Esophagus squamous epithelium (tissue), 5 donors: ENCODE measurements at places on chromosomes 12 and 14.

DNA sequence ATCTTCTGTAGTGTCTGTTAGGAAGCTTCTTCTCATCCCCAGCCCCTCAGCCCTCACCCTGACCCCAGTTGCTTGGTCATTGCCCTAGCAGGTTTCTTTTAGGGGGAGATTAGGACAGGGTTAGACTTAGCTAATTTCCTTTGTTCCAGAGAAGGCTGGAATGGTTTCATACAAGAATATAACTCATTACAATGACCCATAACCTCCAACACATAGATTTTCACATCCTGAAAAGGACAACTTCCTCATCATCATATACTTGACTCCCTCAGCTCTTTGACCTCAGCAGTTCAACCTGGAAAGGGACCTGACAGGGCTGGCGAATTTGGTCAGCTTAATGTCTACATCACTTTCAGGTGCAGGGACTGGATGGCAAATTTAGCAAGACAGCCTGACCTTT, 8.0 kb upstream of the BHLHE41 start:
- DNase-seq: no peak

DNA sequence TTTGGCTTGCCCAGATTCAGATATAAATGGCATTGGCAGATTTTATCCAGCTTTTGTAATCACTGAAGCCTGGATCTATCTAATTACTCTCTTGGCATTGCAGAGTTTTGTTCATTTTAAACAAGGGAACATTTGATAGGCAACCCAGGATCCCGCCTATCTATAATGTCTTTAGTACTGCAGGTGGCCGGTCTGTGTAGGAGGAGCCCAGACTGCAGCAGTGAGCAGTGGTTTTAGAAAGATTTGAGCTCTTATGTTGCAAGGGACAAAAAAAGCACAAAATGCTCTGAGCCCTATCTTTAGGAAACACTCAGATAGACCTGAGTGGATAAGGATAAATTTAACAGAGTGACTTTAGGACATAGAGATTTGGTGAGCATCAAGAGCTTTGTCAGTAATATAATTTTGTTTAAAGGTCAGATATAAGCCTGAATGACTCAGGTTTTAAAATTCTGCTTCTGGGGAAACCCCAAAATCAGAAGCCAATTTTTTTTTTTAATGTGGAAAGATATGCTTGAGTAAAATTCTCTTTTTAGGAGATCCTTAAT, 165.5 kb downstream of the SLC5A8 start:
- DNase-seq: no peak

- DNase-seq: no peak
Observed at GRCh38 chr12:97556302-97556779, 93.7 kb downstream of the RMST start.

DNA sequence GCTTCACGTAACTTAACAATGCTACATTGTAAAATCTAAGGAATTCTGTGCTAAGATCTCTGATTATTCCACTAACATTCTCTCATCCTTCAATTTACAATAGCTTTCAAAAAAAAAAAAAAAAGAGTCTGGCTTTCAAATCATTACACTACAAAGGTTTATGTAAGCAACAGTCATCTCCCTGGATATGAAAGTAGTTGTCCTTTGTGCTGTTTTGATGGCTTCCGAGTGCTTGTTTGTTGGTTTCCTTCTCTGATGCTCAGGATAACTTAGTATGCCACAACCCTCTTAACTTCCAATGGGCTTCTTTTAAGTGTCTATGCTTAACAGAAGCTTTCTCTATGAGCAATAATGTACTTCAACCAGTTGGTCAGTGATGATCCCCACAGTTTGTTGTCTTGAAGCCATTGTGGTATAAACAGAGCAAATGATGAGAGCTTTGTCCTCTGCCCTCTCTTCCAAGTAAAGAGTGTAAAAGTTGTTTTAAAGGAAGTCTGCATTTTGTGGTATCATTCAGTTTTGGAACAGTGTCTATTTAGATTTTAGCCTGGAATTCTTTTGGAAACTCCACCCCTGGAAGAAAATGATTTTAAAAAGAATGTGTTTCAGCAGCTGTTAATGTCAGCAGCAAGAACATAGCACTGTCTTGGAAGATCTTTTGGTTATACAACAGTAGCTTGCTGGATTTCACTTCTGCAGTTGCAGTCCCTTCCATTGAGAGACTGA, 396.1 kb upstream of the RGS6 start:
- DNase-seq: no peak

GRCh38 chr14:91511043-91511383, 903 bp upstream of the PPP4R3A start:
- DNase-seq: no peak

DNA sequence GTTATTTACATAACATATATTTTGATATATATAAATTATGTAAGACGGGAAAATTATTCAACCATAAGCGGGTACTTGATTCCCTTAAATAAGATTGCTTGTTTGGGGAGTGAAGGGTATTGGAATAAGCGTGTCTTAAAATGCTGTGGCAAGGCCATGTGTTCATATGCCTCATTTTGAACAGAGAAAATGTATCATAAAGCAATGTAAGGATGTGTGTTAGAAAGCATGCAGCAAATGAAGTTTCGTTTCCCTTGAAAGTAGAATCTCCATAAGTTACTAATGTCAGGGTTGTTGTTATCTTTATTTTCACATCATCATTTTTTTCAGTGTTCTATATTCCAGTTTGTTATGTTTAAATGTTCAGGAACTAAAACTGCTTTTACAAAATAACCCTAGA, 465.6 kb downstream of the FOXG1 start:
- DNase-seq: no peak

GRCh38 chr14:32996343-32996742, 57.7 kb downstream of the NPAS3 start:
- DNase-seq: no peak

DNA sequence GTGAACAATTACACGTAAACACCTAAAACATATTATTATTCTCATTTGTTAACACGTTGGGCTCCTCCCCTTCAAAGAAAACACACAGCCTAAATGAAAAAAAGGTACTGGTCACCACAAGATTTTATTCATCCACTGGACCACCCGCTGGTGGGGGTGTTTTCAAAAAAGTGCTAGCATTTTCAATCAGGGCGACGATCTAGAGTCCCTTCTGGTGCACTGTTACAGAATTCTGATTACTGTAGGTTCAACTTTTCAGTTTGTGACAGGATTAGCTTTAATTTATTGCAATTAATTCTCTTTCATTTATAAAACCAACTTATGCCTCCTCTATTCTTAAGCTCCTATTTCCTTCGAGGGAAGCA, 443 bp downstream of the MAGOHB start:
- no peak for DNase-seq

GRCh38 chr12:132110677-132111076, 33.4 kb downstream of the DDX51 start:
- DNase-seq: no peak

DNA sequence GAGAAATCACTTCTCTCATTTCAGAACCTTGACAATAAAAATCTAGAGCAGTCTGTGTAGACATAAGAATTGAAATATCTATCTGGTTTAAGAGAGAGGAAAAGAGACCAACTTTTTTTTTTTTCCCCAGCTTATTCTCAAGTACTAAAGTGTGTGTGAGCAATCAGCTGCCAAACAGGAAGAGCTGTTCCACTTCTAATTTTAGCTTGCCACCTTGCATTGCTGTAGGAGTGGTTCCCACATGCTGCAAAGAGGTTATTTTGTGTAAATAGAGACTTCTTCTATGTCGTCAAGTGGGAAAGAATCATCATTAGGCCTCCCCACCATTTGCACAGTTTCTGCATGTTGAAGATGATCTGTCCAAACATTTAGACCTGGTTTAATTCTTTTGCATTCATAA, 142.6 kb downstream of the NPAS3 start:
- no peak for DNase-seq

- DNase-seq: no peak
Observed at GRCh38 chr12:65962036-65962430, 137.8 kb downstream of the HMGA2 start.

GRCh38 chr12:3931776-3932175, 58.6 kb upstream of the PARP11 start:
- DNase-seq: no peak

- DNase-seq: no peak
Observed at GRCh38 chr14:24996930-24997725, 52.8 kb downstream of the STXBP6 start.

DNA sequence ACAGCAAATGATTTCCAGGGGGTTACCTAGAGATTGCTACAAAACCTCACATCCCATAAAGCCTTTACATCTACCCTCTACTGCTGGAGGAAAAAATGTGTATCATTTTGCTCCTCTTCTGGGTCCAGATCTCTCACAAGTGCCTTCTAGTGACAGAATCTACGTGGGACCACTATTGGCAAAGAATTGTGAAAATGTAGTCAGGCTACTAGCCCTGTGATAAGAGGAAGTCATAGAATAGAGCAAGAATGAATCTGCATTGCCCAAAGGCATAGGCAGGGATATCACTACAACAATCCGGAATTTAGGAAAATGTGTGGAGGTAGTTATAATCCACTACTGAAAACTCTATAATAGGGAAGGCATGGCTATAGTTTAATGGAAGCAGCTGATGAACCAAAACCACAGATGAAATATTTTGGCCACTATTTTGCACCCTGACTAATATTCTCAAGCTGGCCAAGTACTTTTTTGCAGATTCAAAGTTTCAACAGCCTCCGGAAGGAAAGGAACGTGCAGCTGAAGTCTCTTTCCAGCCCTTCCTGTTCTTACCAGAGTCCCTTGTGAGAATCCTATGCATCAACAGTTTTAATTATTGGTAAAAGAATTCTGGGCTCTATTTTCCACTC, 176.8 kb downstream of the PHLDA1 start:
- DNase-seq: no peak

- DNase-seq: no peak
Observed at GRCh38 chr12:94599189-94599588, 51.2 kb downstream of the TMCC3 start.

DNA sequence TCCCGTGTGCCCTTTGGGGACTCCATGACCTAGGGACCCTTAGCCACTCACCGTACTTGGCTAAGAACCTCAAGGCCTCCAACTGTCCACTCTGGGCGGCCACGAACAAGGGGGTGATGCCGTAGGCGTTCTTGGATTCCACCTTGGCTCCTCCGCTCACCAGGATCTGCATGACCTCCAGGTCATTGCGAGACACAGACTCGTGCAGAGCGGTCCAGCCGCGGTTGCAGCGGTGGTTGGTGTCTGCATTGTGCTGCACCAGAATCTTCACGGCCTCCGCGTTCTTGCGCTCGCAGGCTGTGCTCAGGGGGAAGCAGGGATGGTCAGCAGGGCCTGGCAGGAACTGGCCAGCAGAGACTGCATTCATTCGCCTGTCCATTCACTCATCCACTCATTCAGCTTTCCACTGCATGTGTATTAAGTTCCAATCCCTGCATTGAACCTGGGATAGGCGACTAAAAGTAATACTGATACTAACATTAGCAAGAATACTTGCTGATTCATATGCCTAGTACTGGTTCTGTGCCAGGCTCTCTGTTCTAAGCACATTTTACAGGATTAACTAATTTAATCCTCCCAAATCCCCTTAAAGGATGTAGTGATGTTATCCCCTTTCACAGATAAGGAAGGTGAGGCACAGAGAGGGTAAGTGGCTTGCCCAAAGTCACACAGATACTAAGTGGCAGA, 23.9 kb downstream of the FAM181A start:
- no peak for DNase-seq

DNA sequence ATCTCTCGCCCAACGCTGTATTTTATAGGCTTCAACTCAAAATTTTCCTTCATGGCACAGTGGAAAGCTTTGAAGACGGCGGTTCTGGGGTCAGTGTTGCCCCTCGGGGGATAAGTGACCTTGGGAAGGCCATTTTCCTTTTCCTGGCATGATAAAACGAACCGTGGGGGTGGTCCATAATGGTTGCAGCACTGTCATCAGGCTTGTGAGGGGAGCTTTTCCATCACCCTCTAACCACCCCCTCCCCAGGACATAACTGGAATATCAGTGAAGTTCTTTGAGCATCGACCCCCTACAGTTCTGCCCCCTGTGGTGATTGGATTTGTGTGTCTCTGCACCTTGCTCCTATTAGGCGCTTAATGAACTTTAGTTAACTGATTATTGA, 16.0 kb downstream of the FOS start:
- DNase-seq: no peak
